IPS-NIHi11 (cell line): ENCODE measurements at places on chromosomes 5 and 9.
A peak's percentile ranks its signal among the peaks of the same experiment; 100 is the strongest.

DNA sequence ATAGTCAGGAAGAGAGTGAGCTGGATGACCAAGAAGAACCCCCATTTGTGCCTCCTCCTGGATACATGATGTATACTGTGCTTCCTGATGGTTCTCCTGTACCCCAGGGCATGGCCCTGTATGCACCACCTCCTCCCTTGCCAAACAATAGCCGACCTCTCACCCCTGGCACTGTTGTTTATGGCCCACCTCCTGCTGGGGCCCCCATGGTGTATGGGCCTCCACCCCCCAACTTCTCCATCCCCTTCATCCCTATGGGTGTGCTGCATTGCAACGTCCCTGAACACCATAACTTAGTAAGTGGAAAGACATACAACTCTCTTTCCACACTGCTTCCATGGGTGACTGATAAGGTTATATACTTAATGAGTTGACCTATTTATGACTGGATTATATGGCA, 51.5 kb downstream of the RAB14 start:
- no peak for DNase-seq

DNA sequence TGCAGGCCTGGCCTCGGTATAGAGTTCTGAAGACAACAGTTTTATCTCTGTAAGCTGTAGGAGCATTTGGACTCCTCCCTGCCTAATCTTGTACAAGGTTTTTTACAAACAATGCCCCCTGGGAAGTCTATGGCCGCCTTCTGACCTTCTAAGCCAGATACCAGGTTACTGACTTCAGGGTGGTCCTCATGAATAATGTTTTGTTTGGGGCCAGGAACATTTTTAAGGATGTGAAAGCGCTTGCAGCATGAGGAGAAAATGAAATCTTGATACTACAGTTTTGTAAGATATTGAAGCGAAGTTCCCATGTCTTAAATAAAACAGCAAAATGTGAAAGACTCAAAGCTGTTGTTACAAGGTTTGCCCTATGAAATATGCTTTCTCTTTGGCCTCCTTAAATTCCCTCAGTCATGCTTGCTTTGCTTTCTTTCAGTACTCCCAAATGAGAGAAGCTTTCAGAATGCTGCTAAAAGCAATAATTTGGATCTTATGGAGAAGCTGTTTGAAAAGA, 5.2 kb downstream of the ANKDD1B start:
- no peak for DNase-seq

- DNase-seq = no peak
Measured at GRCh38 chr9:129145316-129145715, 32.7 kb downstream of the IER5L start.

DNA sequence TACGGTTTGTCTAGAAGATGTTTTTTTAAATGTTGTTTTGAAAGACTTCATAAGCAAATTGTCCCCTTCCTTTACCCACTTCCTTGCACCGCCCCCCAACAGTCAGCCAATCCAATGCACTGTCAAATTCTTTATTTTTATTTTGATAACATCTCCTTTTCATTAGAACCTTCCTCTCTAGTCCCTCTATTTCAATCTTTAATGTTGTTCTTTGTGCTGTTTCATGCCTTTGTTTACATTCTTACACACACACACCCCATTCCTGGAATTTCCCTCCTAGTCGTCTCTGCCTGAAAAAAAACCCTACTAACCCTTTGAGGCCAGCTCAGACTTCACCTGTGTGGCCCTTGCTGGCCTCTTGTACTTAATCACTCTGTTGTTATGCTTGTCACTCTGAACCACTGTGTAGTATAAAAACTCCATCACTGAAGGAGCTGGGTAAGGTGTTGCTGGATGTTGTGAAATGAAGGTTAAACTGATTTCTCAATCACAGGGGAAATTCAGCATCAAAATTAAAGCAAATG, 133.4 kb downstream of the UGCG start:
- peak; percentile 59 for DNase-seq

GRCh38 chr5:95712347-95712958, 18.7 kb upstream of the RHOBTB3 start:
- DNase-seq = peak; percentile 30

- DNase-seq = no peak
Measured at GRCh38 chr5:61306531-61307131, 25.4 kb upstream of the ZSWIM6 start.

DNA sequence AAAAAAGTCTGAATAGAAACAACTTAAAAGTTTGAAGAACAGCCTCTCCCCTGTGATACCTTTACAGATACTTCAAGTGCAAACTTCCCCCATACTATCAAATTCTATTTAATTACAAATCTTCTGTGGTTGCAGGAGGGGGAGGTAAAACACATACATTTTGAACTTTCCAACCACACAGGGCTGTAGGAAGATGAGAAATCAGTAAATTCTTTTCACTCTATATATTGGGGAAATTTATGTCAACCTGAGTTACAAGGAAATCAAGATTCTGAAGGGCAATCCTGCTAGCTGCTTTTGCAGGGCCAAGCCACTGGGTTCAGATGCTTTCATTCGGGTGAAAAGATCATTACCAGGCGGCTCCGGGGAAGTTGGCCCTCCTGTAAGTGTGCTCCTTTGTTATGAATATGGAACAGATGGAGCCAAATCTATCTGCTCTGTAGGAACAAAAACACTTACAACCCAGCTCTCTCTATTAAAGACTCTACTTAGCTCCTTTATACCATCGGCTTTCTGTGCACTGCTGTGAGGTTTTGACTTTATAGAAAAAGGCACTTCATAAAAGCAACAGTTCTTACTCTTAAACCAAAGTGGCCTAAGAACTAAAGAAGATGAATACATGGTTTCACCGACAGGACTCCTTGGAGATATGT, 269.1 kb downstream of the EFNA5 start:
- peak; percentile 29 for DNase-seq
